ENCODE measurements at places on chromosomes 2 and 18.

GRCh38 chr2:2127467-2127866 is 203.6 kb downstream of the MYT1L start:
- DNase-seq = no peak

- DNase-seq = no peak
Observed at GRCh38 chr2:60252581-60253150, 300.8 kb downstream of the BCL11A start.

DNA sequence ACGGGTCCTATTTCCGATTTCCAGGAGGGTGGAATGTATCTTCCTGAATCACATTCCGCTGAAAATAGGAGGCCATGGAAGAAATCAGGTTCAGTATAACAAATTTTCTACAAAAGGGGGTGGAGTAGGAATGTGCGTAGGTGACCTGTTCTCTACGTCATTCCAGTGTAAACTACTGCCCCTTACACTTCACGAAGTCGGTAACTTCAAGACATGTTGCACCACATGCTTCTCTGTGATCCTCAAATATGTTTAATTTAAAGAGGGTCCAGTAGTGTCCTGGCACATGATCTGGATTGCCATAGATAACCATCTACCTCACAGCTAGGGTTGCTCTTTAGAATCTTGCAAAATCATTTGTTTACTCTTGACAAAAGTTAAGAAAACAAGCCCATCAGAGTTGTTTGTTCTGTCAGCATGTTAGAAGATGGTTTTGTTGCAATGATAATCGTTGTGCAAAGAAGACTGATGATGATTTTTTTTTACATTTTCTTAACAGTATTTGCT is 7.5 kb upstream of the CPS1 start:
- no peak for DNase-seq

DNA sequence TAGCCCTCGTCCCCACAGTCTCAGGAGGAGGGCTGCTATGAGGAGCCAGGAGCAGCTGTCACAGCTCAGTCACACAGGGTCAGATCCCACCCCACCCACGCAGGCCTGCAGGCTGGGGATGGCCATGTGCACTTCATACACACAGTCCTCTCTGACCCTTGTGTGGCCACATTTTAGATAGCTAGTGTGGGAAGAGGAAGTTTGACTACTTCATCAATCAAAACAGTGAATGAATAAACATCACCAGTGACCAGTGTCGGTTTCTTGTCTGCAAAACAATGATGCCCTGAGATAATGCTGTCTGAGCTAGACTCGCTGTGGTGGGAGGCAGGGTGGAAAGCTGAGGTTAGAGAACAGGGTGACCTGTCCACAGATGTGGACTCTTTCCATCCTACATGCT is 107.1 kb downstream of the PIEZO2 start:
- DNase-seq = no peak

DNA sequence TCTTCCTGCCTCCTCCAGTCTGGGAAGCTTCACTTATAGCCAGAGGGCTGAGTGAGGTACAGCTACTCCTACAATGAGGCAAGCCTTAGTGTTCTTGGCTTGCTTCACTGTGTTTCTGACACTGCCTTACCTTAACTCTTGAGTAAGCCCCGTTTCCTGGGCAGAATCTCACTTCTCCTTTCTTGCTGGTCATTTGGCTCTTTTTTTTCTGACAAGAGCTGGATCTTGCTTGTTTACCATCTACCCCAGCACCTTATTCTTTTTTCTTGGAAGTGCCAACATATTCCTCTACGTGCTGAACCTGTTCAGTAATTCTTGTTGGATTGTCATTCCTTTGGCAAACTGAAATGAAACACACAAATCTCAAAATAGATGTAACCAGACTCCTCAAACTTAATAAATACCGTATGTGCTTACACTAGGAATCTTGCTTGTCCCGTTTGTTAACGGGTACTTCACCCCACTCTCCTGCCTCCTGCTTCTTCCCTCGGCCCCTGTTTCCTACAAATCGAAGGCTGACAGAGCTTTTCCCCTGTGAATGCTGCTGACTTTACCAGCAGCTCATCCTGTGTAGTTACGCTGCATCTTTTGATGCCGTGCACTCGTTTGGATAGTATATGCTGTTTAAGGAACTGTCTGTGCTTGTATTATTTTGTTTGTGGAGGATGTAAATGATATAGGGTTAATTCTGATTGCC is 132.2 kb downstream of the FMNL2 start:
- no peak for DNase-seq

DNA sequence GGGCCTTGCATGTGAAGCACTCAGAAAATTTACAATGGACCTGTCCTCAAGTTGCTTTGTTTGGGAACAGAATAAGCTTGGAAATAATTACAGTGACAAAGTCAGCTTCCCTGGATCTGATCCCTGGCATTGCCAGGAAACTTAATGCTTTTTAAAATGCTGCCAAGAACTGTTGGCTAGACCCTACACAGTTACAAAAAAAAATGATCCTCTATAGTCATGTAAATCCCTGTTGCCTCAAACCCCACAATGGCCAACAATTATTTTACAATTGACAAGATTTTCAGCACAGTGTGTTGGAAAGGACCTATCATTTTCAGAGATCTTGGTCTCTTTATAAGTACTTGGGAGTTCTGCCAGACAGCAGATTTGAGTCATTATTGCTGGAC is 470.4 kb upstream of the ACVR2A start:
- DNase-seq = no peak

DNA sequence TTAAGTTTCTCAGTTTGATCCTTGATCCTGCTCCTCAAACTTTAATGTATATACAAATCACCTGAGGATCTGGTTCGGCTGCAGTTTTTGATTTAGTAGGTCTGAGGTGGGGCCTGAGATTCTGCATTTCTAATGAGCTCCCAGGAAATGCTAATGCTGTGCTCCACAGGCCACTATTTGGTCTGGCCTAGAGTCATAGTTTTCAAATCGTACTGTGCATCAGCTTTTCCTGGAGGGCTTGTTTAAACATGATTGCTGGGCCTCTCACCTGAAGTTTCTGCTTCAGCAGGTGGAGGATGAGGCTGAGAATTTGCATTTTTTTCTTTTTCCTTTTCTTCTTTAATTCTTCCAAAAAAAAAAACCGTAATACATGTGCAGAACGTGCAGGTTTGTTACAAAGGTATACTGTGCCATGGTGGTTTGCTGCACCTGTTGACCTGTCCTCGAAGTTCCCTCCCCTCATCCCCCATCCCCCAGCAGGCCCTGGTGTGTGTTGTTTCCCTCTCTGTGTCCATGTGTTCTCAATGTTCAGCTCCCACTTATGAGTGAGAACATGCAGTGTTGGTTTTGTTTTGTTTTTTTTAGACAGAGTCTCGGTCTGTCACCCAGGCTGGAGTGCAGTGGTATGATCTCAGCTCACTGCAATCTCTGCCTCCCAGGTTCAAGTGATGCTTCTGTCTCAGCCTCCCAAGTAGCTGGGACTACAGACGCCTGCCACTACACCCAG is 42.2 kb upstream of the CD28 start:
- DNase-seq = no peak

- no peak for DNase-seq
Observed at GRCh38 chr2:26246818-26247217, 2.1 kb downstream of the HADHB start.

DNA sequence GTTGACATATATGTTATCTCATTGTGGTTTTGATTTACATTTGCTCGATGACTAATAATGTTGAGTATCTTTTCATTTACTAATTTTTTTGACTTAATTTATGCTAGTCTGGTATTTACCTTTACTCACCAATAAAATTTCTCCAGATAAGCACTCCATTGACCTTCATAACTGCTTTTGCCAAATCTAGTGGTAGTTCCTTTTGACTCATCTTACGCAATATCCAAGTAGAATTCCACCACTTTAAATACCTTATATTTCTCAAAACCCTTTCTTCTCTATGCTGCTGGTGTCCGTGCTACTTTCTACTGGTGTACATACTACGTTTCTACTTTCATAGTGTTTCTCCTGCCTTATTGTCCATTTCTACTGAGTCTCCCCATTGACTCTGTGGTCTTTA is 407.6 kb upstream of the SPHKAP start:
- DNase-seq = no peak

- no peak for DNase-seq
Observed at GRCh38 chr2:12819721-12820120, 103.0 kb downstream of the TRIB2 start.

GRCh38 chr18:79579807-79580497 is 99.7 kb upstream of the CTDP1 start:
- no peak for DNase-seq

GRCh38 chr2:236818281-236819045 is 248.8 kb downstream of the ACKR3 start:
- no peak for DNase-seq

GRCh38 chr2:240835528-240835927 is 15.5 kb upstream of the KIF1A start:
- DNase-seq = no peak

- no peak for DNase-seq
Observed at GRCh38 chr2:63189026-63189425, 138.4 kb downstream of the OTX1 start.

DNA sequence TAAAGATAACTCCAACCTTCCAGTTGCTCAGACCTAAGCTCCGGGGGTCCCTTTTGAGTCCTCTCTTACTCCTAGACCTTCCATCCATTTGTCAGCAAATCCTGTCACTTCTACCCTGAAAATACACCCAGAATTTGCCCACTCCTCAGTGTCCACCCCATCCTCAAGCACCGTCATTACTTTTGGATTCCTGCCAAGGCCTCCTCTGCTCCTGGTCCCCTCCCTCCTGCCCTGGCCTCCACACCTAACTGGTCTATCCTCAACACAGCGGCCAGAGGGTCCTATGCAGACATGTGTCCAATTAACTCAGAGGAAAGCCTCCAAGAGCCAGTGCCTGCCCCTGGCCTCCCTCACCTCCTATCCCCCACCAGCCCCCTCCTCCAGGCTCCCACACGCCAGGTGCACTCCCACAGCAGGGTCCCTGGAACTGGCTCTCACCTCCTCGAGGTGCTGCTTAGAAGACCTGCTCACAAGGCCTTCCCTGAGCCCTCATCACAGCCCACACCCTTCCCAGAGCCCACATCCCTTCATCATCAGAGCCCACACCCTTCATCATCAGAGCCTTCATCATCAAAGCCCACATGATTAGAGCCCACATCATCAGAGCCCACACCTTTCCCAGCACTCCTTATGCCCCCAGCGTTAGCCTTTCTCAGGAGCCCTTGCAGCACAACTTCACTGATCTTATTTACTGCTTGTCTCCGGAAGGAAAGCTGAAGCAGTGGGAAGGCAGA is 20.4 kb downstream of the FAM178B start:
- DNase-seq = no peak

DNA sequence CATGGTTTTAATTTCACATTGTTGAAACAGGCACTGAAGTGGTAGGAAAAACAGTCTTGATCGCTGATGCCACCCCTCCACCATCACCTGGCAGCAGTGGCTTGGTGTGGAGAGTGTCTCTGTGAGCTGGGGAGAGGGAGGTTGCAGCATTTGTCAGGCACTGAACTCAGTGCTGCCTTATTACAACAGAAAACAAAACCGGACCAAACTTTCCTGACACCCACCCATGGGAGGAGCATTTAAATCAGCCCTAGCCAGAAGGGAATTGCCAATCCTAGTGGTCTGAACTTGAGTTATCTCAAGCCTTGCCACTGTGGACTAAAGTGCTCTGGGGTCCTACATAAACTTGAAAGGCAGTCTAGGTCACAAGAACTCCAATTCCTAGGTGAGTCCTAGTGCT is 103.0 kb upstream of the LGALSL start:
- DNase-seq = no peak

DNA sequence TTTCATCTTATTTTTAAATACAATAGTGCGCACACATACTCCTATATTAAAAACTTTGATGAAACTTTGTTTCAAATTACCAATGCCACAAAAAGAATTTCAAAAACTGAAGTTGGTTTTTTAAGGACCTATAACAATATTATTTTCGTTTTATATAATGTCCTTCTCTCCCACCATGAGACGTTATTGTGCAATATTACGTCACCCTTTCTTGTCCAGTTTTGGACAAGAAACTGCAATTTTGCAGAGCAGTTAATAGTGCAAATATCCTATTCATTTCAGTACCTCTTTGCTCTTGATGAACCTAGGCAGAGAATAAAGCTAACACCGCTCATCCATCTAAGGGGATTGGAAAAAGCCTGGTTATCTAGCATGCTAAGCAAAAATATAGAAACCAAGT is 9.7 kb upstream of the ZNF516 start:
- DNase-seq = no peak

GRCh38 chr18:49285627-49286026 is 174.8 kb downstream of the DYM start:
- DNase-seq = no peak

GRCh38 chr2:72255540-72255939 is 107.9 kb upstream of the CYP26B1 start:
- no peak for DNase-seq

DNA sequence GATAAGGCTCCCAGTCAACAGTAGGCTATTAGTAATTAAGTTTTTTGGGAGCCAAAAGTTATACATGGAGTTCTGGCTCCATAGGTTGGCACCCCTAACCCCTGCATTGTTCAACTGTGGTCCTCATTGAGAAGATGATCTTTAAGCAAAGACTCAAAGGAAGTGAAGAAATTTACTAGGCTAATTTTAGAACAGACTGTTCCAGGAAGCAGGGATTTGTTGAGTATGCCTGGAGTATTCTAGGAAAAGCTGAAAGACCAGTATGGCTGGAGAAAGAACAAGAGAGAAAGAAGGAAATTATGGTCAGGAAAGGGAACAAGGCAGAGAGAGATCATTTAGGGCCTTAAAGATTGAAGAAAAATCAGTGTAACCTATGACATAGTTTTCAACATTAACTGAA is 125.1 kb downstream of the PMAIP1 start:
- no peak for DNase-seq

GRCh38 chr2:132384491-132385151 is 32.0 kb upstream of the GPR39 start:
- DNase-seq = no peak

DNA sequence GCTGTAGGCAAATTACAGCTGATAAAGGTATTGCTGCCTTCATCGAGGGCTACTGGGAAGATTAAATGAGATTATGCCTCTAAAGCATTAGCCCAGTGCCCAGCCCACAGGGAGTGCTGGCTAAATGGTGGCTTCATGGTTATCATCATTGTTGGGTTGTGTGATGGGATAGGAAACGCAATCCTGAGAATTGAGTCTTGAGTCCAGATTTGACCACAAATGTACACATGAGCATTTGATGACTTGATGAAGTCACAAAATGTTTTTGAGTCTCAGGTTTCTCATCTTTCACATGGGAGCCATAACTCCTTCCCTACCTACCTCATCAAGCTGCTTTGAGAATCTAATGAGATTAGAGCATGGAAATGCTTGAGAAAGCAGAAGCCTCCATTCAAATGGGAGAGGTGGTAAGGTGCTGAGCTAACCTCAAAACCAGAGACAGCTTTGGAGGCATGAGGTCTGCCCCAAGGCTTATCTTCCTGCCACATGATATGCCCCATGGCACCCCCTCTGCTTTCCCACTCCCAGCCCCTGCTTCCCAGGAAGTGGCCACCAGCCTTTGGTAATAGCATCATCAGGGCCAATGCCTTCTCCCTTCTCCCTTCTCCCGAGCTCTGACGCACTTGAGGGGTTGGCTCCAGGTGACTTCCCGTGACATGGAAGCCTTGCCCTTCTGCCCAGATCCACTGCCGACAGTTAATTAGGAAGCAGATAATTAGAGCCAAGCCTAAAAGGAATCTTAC is 149.4 kb upstream of the EPAS1 start:
- DNase-seq = no peak

All from stimulated activated CD4-positive, alpha-beta T cell treated with anti-CD3 and anti-CD28 coated beads, TNF-alpha, amount 100 ng/mL, for 24 hours (primary cell).